Stimulated activated CD4-positive, alpha-beta T cell treated with anti-CD3 and anti-CD28 coated beads, TNF-alpha, amount 100 ng/mL, for 1 hour (primary cell): ENCODE measurements at places on chromosomes 12 and 14.

DNA sequence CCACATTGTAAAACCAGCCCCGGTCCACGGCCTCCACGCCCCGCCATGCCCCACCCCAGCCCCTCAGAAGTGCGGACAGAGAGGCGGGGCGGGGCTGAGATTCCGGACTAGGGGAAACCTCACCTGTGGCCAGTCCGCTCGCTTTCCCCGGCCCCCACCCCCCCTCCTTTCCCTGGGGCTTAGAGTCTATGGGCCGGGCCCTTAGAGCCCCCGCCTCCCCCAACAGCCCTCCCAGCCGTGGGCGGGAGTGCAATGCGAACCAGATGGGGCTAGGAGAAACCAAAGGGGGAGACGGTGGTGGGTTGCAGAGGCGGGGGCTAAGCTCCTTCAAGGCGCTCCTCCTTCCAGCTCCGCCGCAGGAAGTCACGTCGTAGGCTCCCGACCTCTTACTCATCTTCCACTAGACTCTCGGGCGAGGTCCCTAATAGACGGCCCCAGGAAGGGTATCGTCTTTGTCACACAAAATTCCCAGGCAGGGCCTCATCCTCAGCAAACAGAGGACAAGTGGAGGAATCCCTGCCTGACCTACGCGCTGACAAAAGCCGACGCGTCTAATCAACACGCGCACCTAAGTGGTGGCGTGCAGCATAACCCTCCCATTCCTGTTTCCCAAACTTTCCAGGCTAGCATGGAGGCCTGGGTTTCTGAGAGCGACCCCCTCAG is 1.1 kb upstream of the NAB2 start:
- peak; percentile 45 for DNase-seq

DNA sequence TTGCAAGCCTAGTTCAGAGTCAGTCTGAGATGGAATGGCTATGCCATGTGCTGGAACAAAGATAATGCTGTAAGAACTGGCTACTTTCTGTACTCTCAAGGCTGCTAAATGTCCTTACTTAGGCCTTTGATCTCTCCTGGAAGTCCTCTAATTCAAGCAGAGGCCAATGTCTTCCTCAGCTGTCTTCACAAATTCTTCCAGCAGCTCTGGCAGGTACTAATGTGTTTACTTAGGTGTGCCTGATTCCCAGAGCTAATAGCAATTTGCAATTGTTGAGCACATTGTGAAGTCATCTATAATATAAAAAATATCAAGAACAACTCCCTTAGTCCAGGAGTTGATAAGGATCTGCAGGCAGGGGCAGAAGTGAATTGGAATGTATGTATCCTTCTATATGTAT is 3.8 kb upstream of the MYF5 start:
- no peak for DNase-seq

GRCh38 chr14:91204657-91205056 is 39.8 kb downstream of the GPR68 start:
- DNase-seq: no peak

GRCh38 chr14:88799522-88799921 is 6.8 kb upstream of the EML5 start:
- DNase-seq: no peak

DNA sequence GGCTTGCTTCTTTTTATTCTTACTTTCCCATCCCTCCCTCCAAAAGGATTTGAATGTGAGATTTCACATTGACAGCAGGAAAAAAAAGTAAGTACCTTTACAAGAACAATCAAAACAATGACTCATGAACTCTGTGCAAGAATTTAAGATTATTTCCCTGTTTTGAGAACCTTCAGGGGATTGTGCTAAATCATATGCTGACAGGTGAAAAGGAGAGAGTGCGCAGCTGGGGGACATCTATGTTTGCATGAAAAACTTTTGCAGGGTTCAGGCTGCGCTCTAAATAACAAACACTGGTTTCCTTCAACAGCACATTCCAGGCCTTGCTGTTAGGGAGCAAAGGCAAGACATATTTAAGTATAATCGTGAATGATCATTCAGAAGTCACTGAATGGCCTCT is 27.3 kb downstream of the RERG start:
- no peak for DNase-seq

DNA sequence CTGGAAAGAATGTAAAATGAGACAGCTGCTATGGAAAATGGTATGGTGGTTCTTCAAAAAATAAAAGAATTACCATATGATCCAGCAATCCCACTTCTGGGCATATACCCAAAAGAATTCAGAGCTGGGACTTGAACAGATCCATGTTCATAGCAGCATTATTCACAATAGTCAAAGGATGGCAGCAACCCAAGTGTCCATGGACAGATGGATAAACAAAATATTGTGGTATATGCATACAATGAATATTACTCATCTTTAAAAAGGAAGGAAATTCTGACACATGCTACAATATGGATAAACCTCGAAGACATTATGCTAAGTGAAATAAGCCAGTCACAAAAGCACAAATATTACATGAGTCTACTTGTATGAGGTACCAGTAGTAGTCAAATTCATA is 9.1 kb downstream of the RAB2B start:
- DNase-seq: no peak

DNA sequence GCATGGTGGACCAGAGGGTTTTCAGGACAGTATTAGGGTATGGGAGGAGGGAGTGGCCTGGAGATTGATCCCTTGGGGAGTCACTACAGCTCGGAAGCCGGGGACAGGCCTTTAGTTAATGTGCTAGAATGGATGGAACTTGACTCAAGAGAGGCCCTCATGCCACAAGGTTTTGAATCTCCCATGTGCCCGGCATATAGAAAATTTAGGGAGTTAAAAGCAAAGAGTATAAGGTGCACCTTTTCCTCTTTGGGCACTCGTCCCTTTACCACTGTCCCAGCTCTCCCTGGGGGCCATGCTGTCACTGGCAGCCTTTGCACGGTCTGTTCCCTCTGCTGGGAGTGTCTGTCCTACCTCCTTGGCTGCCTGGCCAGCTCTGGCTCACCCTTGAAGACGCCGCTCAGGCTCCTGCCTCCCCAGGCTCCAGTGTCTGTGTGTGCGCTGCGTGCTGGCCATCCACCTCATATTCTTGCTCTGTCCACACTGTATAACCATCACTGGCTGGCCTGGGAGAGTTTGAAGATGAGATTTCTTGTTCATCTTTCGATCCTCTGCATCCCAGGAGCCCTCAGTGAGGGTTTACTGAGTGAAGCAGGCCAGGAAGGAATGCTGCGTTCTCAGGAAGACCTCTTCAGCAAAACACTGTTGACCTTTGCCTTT is 161.3 kb downstream of the ZFP36L1 start:
- DNase-seq: no peak

DNA sequence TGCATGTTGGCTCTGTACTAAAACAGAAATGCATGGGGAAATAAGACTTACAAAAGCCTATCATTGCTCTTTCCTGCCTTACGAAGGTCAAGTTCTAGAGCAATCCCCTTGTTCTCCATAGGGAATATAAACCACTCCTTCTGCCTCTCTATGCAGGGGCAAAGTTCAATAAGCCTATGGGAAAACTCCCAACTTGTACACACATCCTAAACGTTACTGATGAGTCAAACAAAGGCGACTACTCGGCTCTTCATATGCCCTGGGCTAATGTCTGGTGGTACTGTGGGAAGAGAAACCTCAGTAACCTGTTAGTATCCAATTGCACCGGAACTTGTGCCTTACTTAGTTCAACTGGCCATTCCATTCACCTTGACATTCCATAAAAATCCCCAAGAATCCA is 32.7 kb downstream of the PRMT8 start:
- DNase-seq: no peak

GRCh38 chr14:20823859-20824258 is 21.2 kb upstream of the RNASE1 start:
- DNase-seq: no peak

DNA sequence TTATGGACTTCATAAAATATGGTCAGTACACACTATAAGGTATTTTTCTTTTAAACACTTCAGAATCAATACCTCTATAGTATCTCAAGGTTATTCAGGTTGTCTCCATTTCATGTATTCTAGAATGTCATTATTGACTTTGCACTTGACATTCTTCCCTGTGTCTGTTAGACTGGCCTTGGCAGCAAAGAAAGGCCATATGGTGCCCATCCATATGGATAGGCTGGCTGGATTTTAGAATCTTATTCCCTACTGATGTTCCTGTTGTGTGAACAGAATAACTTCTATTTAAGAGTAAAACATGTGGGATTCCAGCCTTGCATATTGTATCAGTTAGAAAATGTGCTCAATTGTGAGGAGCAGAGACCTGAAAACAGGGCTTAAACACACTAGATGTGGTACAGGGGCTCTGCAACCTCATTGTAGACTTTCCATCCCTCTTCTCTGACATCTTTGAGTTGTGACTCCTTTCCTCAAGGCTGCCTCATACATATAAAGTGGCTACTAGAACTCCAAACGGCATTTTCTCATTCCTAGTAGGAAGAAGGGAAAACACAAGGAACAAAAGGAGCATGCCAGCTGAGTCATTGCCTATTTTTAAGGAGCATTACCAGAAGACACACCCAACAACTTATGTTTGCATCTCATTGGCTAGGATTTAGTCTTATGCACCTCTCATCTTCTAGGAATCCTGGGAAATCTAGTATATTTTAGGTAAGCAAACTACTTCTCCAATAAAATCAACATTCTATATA is 221.2 kb upstream of the TMPO start:
- no peak for DNase-seq

GRCh38 chr14:100502622-100503220 is 84.5 kb downstream of the BEGAIN start:
- DNase-seq: no peak

DNA sequence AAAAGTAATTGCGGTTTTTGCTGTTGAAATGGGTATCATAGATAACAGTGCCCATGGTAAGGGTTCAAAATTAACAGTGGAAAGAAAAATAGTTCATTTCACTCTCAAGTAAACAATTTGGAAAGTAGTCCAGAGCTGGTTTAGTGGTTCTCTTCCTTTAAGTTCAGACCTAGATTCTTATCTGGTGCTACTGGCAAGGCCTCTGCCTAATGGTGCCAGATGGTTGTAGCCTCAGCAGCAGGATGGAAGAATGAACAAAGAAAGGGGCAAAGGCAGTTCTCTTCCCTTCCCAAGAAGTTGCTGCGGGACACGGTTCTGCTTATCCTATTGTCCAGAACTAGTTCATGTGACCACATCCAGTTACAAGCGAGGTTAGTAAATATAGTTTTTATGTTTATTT is 10.5 kb downstream of the ARG2 start:
- no peak for DNase-seq

DNA sequence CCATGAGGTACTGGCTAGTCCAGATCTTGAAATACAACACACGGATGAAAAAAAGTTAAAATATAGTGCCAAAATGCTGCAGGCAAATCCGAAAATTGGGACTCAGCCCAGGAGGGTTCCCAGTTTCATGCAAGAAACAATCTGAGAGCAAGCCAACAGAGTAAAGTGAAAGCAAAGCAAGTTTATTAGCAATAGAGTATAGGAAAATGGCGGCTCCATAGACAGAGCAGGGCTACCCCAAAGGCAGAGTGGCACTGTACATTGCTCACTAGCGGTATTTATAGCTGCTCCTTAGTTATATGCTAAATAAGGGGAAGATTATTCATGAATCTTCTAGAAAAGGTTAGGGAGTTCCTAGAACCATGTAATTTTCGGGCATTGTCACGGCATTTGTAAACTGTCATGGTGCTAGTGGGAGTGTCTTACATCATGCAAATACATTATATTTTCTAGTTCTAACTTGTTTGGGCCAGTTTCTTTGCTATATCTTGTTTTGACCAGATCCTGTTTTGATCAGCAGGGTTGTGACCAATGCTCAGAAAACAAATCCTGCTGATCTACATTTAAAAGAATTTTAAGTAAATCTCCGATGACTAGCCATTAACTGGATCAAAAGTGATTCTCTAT is 29.1 kb downstream of the RECQL start:
- DNase-seq: no peak

DNA sequence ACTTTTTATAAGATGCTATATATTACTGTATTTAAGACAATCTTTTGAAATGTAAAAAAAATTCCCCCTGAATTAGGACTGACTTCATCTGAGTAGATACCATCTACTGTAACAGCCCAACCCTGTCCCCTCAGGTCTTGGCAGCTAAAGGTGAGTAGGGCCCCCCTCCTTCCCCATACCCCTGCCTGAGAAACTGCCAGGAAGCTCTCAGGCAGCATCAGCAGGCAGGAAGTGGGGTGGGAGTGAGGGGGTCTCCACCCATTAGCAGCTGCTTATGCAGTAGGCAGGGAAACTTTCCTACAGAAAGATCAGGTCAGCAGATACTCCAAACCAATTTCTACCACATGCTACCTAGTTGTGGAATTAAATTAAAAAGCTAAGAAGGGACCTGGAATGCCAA is 62.5 kb downstream of the PAX9 start:
- no peak for DNase-seq

DNA sequence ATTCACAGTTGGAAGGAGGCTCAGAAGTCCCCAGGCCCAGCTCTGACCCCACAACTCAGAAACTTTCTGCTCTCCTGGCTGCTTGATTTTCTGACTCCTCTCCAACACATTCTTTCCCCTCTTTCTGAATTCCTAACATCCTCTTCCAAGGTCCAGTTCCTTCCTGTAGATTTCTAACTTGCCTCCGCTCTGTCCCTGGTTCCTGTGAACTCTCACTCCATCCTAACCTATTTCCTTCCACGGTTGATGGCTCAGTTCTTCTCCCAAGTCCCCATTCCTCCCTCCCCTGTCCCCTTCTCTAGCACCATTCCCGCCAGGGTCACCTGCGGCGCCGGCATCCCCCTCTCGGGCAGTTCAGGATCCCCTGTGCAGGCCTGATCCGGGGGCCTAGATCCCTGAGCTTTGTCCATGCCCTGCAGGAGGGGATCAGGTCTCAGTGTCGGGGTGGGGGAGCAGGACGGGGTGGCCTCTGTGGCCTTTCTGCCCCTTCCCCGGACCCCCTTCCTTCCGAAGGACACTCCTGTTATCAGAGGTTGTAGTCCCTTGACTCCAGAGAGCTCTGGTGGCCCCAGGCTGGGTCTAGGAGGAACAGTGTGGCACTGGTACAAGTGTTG is 6.0 kb upstream of the SLC22A17 start:
- DNase-seq: no peak

DNA sequence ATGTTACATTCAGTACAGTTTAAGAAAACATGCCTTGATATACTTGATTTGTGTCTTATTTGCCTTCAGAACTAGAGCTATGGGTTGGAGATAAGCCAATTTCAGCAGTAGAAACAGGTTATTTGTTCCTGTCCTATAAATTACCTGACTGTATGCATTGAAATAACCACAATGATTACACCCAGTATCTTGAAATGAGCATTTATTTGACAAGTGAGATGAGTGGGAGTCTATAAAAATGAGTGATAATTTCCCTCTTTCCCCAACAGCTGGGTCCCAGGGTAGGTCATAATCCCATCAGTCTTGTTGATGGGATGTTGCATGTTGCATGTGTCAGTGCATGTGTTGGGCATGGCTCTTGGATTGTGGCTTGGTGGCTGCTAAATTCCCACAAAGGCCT is 3.7 kb downstream of the TAS2R42 start:
- DNase-seq: no peak

- no peak for DNase-seq
Observed at GRCh38 chr12:92068459-92068858, 77.2 kb downstream of the BTG1 start.

GRCh38 chr14:54451961-54452360 is 10.8 kb upstream of the CNIH1 start:
- DNase-seq: no peak
